ENCODE measurements at places on chromosomes 1 and 21. TPM values are rescaled to one million over a fixed set of nuclear protein-coding genes. Genes with fewer than 3 reads are reported as not detected.

Gene ACKR1
- total RNA-seq, result 5.4 TPM

Gene FCRL2
- 4.8 TPM for total RNA-seq

Gene FAM229A
- total RNA-seq, result 15.7 TPM

Gene PDE9A
- 440 TPM for total RNA-seq

Gene FAM151A
- 15.7 TPM for total RNA-seq

Gene BRINP3
- 41.1 TPM for total RNA-seq

Gene IFI44L
- 11.6 TPM for total RNA-seq

Gene CFHR5
- total RNA-seq, result not detected

Gene TSPEAR
- total RNA-seq, result 0.47 TPM

Gene XCL2
- total RNA-seq, result 4.6 TPM

Gene DAB1
- 75.3 TPM for total RNA-seq

Gene OR2W3
- total RNA-seq, result 2.5 TPM

Gene LRRN2
- total RNA-seq, result not detected

Gene NUP210L
- total RNA-seq, result 0.18 TPM

Gene IL22RA1
- total RNA-seq, result 83.0 TPM

Gene UQCRH
- 230 TPM for total RNA-seq

Gene CSDE1
- total RNA-seq, result 374 TPM

Gene GJB4
- not detected for total RNA-seq

Gene KPRP
- total RNA-seq, result not detected

Gene KIRREL1
- total RNA-seq, result 29.7 TPM

Gene OR2G6
- not detected for total RNA-seq

Gene FCRL6
- total RNA-seq, result 2.4 TPM

Gene COL6A2
- total RNA-seq, result 59.9 TPM

Gene NUDT4B
- total RNA-seq, result 29.6 TPM

Gene SUSD4
- total RNA-seq, result 0.54 TPM

Gene HTR1D
- total RNA-seq, result 9.5 TPM

Gene FCRL1
- 97.4 TPM for total RNA-seq

Gene SPRR5
- total RNA-seq, result not detected

Gene B3GALT2
- total RNA-seq, result 1.3 TPM

Gene IFNAR2
- 11.9 TPM for total RNA-seq

Gene LCE3D
- total RNA-seq, result not detected

Gene PLA2G4A
- 7.0 TPM for total RNA-seq

Measured in Peyer's patch (tissue), 4 donors.